ENCODE measurements at places on chromosomes 12 and 14.

- no peak for DNase-seq
Measured at GRCh38 chr14:35482994-35483515, 50.9 kb upstream of the INSM2 start.

DNA sequence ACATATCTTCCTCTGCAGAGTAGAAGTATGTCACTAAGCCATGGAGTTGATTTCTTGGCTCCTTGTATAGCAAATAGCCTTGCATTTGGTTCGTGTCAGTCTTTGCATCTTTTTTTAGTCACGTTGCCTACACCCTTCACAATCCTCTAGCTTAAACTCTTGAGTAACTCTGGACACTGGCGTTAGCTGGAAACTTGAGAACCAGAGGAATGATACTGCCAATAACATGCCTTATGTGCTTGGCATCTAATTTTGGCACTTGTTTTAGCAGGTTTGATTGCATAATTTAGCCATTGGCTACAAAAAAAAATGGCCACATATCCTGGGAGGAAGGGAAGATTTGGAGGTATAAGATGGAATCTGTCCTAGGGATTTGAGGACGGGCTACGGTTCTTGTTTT is 136.2 kb downstream of the ETV6 start:
- DNase-seq = peak; percentile 40

- DNase-seq = no peak
Measured at GRCh38 chr14:48563489-48563888, 888.1 kb upstream of the MDGA2 start.

GRCh38 chr14:93592786-93593185 is 162.0 kb downstream of the UNC79 start:
- DNase-seq = no peak

Measured in EH (cell line).